ENCODE measurements at places on chromosomes 5 and 9.

DNA sequence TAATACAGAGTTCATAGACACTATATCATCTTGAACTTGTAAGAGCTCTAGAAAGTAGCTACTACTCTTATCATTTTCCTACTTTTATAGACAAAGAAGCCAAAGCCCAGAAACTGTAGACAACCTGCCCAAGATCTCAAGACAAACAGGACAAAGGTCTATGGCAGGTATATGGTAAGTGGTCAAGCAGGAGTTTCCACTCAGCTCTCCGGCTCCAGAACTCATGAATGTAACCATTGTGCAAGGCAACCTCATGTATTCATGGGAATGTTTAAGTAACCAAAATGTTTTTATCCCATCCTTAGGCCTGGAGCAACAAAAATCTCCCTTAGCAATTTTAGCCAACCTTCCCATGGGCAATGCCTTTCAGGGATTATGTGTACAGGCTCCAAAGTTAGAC is 163.4 kb upstream of the PUM3 start:
- no peak for DNase-seq

- DNase-seq: no peak
These were observed 114.6 kb downstream of the C5orf15 start for GRCh38 chr5:133853646-133854365.

- DNase-seq: peak; percentile 71
These were observed 40.1 kb downstream of the PCDHGC5 start for GRCh38 chr5:141529002-141529401.

GRCh38 chr9:13446938-13447842 is 167.7 kb upstream of the MPDZ start:
- DNase-seq: no peak

DNA sequence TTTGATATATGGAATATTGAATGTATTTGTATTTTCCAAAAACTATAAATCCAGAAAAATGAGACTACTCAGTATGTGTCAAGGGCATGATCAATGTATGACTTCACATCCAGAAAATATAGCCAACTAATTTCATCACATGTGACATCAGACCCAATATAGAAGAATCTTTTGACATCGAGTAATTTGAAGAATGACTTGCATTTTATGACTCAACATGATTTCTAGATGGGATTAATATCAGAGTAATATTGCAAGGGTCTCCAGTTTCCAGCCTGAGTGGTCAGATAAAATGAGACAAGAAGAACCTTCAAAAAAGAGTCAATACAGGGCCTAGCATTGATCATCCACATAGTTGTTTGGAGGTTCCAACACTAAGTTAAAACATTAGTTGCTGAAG is 467.5 kb upstream of the PAPPA start:
- DNase-seq: no peak

DNA sequence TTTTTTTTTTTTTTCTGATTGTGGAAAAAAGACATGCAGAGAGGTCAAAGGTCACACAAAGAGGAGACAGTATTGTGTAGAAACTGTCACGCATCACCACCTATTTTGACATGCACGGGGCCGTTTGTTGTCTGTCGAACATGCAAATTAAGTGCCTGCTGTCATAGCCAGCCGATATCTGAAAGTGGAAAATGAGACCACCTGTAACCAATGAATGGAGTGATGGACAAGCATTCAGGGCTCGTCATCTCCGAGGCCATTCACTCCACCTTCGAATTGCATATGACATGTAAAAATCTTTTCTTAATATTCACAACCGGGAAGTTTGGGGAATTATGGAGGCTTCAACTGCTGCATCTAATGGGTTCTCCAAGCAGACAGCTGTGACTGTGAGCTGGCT is 512.2 kb upstream of the ADAMTS16 start:
- DNase-seq: peak; percentile 1

GRCh38 chr9:117485176-117485575 is 70.3 kb upstream of the ASTN2 start:
- no peak for DNase-seq

- DNase-seq: peak; percentile 85
These were observed 11.9 kb downstream of the TNFAIP8 start for GRCh38 chr5:119367502-119368237.

DNA sequence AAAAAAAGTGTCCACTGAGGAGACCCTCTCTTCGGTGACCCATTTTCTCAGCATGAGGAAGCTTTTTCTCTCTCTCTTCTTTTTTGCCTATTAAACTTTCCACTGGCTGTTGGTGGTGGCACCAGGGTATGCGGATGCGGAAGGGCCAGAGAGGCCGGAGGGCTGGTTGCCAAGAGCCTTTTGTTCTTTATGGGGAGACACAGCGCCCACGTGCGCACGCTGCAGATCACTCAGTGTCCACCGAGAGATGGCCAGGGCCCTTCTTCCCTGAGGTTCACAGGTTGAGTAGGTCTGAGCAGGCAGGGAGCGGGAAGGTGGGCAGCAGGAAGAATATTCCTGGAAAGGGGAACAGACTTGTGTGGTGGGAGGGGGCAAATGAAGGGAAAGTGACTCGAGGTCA is 69.1 kb downstream of the STK10 start:
- DNase-seq: no peak

DNA sequence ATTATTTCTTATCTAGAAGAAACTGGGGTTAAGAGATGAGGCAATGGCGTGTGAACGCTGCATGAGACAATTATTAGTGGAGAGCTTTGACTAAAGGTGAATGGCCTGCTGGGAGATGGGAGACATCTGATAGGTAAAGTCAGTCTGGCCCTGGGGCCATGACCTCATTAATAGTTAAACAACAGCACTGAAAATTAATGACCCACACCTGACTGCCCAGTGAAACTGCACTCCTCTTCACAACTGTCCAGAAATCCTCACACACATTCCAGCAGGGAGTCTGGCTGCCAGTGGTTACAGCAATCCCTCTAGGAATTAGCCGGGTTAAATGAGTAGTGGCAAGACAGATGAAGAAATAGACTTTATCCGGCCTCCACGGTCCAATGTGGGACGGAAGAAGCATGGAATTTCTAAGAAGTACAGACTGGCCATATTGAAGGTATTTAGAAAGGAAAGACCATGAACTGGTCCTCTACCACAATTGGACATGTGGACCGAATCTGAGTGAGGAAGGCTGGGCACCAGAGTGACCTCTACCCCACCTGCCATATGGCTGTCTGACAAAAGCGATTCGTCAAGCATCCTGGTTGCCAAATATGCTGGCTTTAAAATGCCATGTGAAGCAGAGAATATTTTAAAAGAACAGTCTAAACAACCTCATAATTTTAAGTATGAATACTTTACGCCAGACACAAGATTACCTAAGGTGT is 138.4 kb downstream of the EFNA5 start:
- no peak for DNase-seq

GRCh38 chr5:6745706-6746222 is 32.5 kb downstream of the TENT4A start:
- DNase-seq: peak; percentile 75

DNA sequence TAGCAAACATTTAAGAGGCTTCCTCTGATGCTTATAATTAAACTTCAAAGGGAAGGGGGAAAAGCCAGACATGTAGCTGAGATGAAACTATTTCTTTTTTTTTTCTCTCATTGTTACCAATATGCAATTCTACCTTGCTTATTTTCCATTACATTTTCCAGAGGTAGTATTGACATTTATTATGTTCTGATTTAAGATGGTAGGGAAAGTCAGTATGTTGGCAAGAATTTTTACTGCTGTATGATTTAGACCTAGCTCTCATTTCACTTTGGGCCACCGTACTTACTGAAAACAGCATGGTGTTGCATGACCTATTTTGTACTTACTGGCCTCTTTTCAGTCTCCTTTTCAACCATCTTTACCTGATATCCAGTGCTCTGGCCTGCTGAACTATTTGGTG is 9.6 kb upstream of the SPINK6 start:
- no peak for DNase-seq

DNA sequence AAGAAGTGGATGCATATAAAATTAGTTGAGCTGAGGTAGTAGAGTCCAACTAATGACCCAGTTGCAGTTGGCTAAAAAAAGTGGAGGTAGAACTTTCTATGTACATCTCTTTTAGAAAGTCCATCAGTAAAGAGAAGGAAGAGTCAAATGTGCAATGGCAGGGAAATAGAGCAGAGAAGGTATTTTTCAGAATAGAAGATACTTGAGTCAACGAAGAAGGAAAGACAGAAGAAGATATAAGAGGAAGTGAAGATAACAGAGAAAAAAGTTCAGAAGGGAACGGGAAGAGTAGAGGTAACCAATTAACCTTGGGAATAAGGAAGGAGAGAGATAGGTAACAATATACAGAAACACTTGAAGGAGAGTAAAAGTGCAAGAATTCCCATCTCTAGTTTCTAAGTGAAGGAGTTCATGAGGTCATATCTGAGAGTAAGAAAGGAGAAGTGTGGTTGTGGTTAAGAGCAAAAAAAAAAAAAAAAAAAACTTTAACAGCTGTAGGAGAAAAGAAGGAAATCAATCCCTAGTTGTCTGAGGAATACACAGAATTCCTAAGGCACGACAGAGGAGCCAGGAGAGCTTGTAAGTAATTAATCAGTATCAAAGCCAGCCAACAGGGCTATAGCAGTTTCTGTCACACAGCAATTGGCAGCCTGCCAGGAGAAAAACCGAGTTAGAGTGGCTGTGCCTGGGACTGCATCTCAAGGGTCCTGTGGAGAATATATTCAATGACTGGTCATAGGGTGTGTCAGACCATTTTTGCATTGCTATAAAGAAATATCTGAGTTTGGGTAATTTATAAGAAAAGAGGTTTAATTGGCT is 61.0 kb downstream of the ARL15 start:
- DNase-seq: peak; percentile 31

All from GM12865 (cell line).